Urinary bladder (tissue), 4 donors: ENCODE measurements at places on chromosomes 5 and 9. TPM values are rescaled to one million over a fixed set of nuclear protein-coding genes. Genes with fewer than 3 reads are reported as not detected.

DNA sequence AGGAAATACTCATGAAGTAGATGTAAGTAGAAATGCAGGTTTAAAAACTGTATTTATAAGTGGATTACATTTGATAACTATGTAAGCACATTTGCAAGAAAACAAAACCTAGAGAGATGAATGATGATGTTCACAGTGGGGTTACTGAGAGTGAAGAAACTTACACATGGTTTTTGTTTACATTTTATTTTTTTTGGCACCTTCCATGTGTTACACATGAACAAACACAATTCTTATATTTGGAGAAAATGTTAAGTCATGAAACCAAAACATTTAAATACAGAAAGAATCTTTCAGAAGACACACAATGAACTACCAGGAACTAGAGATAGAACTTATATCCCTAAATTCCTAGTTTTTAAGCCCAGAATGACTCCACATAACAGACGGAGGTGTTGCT lies 51.5 kb upstream of the SPATA31E1 start:
- no peak for DNase-seq

The SPATA31C1 gene
- 0.16 TPM for total RNA-seq

DNA sequence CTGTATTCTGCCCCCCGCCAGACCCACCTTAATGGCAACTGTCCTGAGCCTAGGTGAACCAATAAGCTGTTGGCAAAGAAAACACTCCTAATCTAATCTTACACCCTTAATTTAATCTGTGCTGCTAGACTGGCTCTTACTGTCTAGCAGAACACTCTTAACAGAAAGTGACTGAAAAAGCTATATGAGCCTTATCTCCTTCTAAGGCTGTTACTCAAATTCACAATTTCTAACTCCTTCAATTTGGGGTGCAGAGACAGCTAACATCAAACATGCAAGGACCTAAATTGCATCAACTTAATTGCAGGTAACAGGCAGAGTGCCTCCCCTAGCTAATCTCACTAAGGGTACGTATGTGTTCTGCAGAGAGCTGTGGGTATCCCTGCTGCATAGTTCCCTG lies 49.5 kb upstream of the MAP1B start:
- DNase-seq, result no peak

GRCh38 chr5:64125521-64125920 lies 40.1 kb upstream of the RNF180 start:
- no peak for DNase-seq

The SLC27A6 gene
- total RNA-seq, result 8.8 TPM

DNA sequence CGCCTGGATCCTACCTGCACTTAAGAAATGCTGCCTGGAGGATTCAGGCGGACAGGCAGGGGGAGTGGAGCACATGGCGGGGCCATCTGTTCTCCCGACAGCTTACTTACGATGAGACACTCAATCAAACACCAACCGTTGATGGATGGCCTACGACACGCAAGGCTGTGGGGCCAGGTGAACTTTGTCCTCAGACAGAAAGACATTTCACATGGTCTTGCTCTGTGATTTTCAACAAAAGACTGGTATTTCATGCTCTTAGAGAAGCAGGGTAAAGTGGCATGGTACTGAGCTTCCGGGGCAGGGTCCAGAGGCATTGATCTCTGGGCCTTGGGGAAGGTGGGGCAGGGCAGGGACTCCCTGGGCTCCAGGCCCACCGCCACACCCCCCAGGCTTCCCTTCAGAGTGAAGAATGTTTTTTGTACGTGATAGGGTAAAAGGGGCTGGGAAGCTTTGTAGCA lies 9.1 kb upstream of the OLFM1 start:
- DNase-seq, result no peak

DNA sequence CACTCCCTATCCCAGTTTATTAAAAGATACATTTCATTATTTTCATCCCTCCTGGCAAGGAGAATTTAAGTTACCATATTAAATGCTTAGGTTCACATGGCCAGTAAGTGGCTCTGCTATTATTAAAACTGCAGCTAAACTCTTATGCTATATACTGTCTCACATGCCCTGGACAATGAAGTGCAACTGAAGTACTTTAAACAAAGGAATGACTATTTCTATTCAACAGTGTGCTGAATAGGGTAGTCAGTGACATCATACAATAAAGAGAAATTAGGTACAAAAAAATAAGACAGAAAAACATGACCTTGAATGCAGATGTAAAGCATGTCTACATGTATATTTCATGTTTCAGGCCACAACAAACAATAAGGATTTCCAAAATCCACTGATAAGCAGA lies 282.6 kb upstream of the SMC2 start:
- DNase-seq, result no peak

DNA sequence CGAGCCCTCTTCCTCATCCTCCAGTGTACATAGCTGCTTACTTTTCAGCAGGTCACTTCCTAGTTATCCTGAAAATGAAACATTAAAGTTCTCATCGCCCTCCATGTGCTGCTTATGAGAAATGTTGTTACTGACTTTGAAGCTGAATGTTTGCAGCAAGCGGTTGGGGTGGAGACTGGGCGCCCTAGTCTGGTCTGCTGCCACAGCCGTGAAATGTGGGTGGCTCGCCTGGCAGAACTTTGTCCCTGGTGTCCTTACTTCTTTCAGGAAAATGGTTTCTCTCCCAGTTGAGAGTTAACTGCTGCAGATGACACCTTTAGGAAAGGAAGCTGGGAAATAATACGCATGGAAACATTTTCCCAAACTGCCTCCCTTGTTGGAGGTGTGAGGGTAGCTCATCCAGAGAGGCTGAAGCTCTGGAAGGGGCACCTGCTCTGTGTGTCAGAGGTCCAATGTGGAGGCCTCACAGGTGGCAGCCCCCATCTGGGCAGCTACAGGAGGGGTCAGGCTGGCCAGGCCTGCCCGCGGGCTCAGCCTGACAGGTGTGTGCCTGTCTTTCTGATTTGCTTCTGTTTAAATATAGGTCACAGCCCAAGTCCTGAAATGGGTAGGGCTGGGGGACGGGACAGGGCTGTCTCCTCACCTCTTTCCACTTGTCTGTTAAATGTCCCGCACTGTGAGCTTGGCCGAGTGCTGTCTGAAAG lies 24.0 kb downstream of the TRAF2 start:
- DNase-seq, result no peak

GRCh38 chr5:32339198-32339597 lies 26.5 kb upstream of the MTMR12 start:
- no peak for DNase-seq

The SOHLH1 gene
- not detected for total RNA-seq

The MZB1 gene
- total RNA-seq, result 0.63 TPM

DNA sequence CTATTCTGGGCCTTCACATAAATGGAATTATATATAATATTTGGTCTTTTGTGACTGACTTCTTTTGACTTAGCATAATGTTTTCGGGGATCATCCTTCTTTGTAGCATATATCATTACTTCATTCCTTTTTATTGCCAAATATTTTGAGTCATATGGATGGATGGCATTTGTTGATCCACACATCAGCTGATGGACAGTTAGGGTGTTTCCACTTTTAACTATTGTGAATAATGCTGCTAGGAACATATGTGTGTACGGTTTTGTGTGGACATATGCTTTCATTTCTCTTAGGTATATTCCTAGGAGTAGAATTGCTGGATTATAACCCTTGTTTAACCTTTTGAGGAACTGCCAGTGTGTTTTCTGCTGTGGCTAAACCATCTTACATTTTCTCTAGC lies 249.6 kb downstream of the FANCC start:
- no peak for DNase-seq

GRCh38 chr9:93234600-93234999 lies 50.7 kb downstream of the WNK2 start:
- no peak for DNase-seq

DNA sequence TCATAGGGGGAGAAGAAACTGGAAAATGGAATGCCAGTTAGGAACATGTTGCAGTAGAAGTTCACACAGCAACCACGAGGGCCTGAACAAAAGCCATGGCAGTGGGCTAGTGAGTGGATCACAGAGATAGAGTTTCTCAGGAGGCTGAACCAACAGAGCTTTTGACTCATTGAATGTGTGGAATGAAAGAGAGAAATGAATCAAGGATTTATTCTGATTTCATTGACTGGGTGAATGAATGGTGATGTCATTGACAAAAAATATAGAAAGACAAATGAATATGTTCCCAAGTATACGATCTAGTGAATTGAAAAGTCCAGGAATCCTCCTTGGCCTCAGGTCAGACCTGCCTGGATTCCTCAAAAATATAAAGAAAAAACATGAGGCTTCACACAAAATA lies 99.2 kb downstream of the ZNF462 start:
- no peak for DNase-seq

- DNase-seq, result no peak
These were observed 45.1 kb downstream of the KIAA1958 start for GRCh38 chr9:112531666-112532282.

- DNase-seq, result no peak
These were observed 64.0 kb downstream of the SFXN1 start for GRCh38 chr5:175542232-175542965.

DNA sequence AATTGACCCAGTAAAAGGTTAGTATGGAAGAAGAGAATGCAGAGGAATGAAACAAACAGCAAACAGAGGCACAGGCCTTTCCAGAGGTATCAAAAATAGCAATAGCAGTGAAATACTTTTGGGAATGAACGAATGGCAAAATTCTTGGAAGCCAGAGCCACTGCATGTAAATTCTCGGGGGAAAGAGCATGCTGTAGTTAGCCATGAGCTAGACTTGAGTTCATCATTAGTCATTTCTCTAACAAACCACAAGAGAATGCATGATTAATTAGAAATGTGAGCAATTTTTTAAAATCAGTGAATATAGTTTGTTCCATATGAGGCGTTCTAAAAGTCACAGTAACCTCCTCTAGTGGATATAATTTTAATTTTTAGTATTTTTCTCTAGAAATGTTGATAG lies 170.3 kb upstream of the PRR16 start:
- no peak for DNase-seq

The C9orf72 gene
- total RNA-seq, result 47.8 TPM

The F2RL1 gene
- 8.2 TPM for total RNA-seq

DNA sequence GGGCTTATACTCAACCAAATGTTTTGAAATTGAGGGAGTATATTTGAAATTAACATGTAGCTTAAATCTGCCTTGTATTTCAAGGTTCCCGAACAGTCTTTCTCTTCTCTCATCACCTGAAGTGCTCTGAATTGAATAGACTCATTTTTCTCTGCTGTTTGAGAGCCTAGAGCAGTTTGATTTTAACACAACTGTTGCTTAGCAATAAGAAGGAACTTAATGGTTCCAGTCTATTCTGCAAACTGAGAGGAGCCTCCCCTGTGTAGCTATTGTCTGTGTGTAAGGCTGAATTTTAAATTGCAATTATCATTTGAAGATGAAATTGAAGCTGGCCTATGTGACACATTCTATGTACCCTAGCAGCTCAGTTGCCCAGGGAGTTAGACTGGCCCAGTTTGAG lies 87.1 kb upstream of the CKMT2 start:
- no peak for DNase-seq

The DMRT2 gene
- 1.0 TPM for total RNA-seq

GRCh38 chr9:13209498-13209897 lies 70.0 kb downstream of the MPDZ start:
- DNase-seq, result no peak

The PITX1 gene
- 50.1 TPM for total RNA-seq

The REEP2 gene
- 5.3 TPM for total RNA-seq

The IRX4 gene
- total RNA-seq, result not detected

- no peak for DNase-seq
These were observed 97.4 kb upstream of the MAST4 start for GRCh38 chr5:66498791-66499207.

The PTGS1 gene
- 98.8 TPM for total RNA-seq

- no peak for DNase-seq
These were observed 99.7 kb upstream of the CDKN2B start for GRCh38 chr9:22108581-22109370.

The PCDHGC3 gene
- total RNA-seq, result 62.8 TPM

GRCh38 chr5:158802941-158803341 lies 296.8 kb downstream of the EBF1 start:
- peak; percentile 59 for DNase-seq

DNA sequence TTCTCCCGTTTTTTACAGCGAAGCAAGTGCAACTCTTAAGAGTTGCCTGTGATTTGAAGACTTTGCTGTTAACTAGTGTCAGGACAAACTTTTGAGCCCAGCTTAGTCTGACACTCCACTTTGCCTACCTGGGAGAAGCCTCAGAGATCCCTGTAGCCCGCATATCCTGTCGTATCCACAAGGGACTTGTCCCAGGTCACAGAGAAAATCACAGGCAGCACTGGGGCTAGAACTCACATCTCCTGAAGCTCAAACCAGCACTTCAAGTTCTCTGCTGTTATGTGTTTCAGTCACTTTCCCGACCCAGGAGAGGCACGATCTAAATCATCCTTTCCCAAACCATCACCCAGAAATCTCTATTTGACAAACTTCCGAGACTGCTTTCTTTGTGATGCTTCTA lies 584.5 kb downstream of the ACTL7B start:
- DNase-seq, result no peak

GRCh38 chr9:73951147-73951546 lies 546.0 kb upstream of the RORB start:
- DNase-seq, result no peak

- no peak for DNase-seq
These were observed 68.4 kb upstream of the SMARCA2 start for GRCh38 chr9:1946526-1947283.

The TNFSF8 gene
- total RNA-seq, result 2.3 TPM

- DNase-seq, result no peak
These were observed 47.8 kb upstream of the JADE2 start for GRCh38 chr5:134477462-134478245.

GRCh38 chr9:89994988-89995613 lies 390.3 kb downstream of the GADD45G start:
- no peak for DNase-seq

DNA sequence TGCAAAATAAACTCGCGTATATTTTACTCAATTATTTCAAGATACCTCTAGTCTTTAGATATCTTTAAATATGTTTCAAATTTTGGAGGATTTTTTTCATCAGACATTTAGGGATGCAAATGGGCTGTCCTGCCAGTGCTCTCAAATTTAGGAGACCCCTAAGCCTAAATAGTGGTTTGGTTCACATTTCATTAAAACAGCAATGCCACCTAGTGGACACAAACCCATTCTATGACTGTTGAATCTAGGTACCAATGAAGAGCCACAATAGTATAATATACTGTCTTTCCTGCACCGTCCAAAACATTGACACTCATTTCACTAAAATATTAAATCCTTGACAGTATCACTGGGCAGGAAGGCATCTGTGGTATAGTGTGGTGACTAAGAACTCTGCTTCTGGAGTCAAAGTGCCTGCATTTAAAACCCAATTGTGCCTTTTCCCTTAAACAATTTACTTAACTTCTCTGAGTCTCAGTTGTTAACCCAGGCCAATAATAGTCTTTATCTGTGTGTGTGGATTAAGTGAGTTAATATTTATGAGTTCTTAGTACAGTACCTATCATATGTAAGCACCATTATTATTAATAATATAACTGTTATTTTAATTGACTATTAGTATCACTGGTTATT lies 148.0 kb downstream of the RORB start:
- DNase-seq, result no peak

- no peak for DNase-seq
These were observed 60.0 kb downstream of the PAM start for GRCh38 chr5:102815084-102815483.
